ENCODE measurements at places on chromosomes 5 and 9.

DNA sequence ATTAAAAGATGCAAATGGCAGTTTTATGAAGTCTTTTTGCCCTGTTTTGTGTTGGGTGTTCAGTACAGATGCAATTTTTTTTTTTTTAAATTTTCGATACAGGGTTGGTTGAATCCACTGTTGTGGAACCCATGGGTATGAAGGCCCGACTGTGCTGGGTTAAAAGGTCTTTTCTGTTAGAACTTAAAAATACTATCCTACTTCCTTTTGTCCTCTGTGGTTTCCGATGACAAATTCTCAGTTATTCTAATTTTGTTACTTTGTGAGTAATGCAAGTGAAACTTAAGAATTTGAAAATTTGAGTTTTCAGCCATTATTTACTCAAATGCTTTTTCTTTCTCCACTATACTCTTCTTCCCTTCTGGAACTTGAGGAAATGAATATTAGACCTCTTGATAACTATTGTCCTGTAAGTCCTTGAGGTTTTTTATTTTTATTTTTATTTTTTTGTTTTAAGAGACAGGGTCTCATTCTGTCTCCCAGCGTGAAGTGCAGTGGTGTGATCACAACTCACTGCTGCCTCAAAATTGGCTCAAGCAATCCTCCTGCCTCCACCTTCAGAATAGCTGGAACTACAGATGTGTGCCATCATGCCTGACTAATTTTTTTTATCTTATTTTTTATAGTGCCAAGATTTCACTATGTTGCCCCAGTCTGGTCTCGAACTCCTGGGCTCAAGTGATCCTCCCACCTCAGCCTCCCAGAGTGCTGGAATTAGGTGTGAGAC lies 67.5 kb downstream of the ZCCHC7 start:
- no peak for DNase-seq

GRCh38 chr5:88583471-88583870 lies 299.5 kb downstream of the MEF2C start:
- no peak for DNase-seq

GRCh38 chr9:91056917-91057316 lies 255.3 kb downstream of the SYK start:
- no peak for DNase-seq

DNA sequence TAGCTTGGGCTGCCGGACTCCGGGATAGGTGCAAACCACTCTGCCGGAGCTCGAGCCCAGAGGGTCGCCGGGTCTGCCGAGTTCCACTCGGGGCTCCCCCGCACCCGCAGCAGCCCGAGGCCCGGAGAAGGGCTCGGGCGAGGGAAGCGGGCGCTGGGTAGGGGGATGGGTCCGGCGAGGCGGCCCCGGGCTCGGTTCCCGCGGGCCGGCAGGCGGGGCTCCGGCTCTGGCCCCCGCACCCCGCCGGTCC lies 507 bp downstream of the RICTOR start:
- DNase-seq: no peak

GRCh38 chr9:93451849-93452709 lies 594 bp downstream of the FAM120A start:
- DNase-seq: peak; percentile 64

DNA sequence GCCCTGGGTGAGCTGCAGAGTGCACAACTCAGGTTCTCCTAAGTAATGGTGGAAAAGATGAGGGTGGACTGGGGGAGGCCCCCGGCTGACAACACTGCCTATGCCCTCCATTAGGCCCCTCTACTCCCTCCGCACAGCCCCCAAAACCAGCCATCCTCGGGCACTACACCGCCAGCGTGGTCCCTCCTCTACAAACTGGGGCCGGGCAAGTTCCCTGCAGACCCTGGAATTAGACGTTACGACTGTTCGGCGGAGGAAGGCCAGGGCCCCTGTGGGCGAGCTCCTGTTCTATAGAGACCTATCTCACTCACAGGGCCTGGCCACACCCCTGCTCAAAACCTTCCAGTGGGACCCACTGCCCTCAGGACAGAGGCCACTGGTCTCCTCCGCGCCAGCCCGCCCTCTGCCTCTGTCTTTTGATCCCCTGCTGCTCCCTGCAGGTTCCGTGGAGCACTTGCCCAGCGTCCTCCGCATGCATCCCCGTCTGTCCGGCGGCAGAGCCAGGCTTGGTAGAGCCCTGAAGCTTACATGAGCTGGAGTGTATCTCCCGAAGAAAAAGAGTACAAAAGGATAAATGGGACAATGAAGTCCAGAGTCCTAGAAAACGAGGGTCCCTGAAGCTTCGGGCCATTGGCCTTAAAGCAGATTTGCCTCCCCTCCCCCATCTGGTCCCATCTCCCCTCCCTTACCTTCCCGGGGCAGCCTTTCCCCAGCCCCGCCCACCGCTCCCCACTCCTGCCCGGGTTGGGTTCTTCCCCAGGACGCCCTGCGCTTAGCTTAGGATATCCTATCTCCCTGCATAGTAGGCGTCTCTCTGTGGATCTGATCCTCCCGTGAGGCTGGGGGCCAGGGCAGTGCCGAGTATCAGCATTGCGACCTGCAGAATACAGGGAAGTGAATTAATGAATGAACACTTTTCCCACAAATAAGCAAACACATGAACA lies 71.3 kb downstream of the HRH2 start:
- no peak for DNase-seq

DNA sequence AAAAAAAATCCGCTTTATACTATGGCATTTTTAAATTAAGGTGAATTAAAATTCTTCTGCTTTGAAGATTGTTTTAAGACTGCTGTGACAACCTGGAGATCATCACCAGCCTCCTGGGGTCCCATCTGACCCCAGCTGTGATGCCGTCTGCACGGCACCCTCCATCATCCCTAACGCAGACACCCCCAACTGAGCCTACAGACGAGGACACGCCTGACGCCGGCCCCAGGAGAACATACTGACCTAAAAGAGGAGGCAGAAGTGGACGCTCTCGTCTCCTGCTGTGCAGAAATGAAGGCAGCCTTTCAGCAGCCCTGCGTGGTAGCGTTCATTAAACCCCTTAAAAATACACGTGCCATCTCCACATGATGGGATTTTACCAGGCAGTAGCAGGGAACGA lies 125.6 kb upstream of the PPP1R26 start:
- no peak for DNase-seq

DNA sequence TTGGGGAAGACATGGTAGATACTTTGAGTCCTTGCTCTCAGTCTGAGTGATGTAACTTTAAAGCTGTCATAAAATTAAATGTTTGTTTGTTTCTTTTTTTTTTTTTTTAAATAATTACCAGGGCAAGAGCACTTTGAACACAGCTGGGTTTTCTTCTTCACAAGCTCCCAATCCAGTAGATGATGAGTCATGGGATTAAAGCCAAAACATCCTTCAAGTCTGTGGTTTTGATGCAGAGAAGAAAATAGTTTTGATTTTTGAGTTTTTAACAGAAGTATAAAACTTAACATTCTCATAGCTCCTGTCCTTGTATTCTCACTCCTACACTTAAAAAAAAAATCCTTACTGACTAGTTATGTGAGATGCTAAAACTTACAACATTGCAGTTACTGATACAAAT lies 34.8 kb upstream of the IL31RA start:
- DNase-seq: no peak

- DNase-seq: no peak
These were observed 126.4 kb downstream of the RGS3 start for GRCh38 chr9:113589890-113590289.

- no peak for DNase-seq
These were observed 3.3 kb downstream of the PPIC start for GRCh38 chr5:123033157-123033671.

- DNase-seq: no peak
These were observed 193.0 kb downstream of the ERCC6L2 start for GRCh38 chr9:96068511-96068910.

- peak; percentile 80 for DNase-seq
These were observed 7.7 kb downstream of the IL17B start for GRCh38 chr5:149371296-149371962.

- no peak for DNase-seq
These were observed 22.9 kb downstream of the TGFBI start for GRCh38 chr5:136051486-136052220.

- no peak for DNase-seq
These were observed 439.3 kb upstream of the CTNND2 start for GRCh38 chr5:12343558-12343957.

DNA sequence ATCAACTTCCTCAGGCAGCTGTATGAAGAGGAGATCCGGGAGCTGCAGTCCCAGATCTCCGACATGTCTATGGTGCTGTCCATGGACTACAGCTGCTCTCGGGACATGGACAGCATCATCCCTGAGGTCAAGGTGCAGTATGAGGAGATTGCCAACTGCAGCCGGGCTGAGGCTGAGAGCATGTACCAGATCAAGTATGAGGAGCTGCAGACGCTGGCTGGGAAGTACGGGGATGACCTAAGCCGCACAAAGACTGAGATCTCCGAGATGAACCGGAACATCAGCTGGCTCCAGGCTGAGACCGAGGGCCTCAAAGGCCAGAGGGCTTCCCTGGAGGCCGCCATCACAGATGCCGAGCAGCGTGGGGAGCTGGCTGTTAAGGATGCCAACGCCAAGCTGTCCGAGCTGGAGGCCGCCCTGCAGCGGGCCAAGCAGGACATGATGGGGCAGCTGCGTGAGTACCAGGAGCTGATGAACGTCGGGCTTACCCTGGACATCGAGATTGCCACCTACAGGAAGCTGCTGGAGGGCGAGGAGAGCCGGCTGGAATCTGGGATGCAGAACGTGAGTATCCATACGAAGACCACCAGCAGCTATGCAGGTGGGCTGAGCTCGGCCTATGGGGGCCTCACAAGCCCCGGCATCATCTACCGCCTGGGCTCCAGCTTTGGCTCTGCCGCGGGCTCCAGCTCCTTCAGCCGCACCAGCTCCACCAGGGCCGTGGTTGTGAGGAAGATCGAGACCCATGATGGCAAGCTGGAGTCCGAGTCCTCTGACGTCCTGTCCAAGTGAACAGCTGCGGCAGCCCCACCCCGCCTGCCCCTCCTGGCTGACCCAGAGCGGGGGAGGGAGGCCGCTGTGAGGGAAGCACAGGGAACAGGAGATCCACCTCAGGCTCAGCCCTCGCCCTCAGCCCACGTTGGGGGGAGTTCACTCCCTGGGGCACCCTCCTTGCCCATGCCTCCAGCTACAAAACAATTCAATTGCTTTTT lies 84.0 kb downstream of the SEC61B start:
- DNase-seq: no peak

GRCh38 chr5:179420476-179420875 lies 75.2 kb upstream of the ADAMTS2 start:
- no peak for DNase-seq

GRCh38 chr9:134043531-134043988 lies 18.3 kb downstream of the BRD3OS start:
- no peak for DNase-seq

DNA sequence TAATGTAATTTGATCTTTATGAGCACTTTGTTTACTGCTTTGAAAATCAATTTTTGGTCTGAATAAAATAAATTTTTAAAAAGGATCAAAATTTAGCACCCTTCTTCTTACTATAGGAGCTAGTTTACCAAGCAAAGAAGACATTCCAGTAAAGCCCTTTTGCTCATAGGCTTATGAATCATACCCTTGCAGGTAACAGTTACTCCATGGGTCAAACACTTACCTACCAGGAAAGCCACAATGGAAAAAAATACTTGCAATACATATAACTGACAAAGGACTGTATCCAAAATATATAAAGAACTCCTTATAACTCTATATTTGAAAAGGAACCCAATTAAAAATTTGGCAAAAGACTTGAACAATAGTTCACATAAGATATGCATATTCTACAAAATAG lies 66.6 kb downstream of the SHOC1 start:
- DNase-seq: no peak

GRCh38 chr5:55880453-55880852 lies 29.3 kb downstream of the IL31RA start:
- DNase-seq: no peak

- no peak for DNase-seq
These were observed 129.8 kb upstream of the ZNF366 start for GRCh38 chr5:72637058-72637457.

- no peak for DNase-seq
These were observed 45.2 kb downstream of the CYSTM1 start for GRCh38 chr5:140220032-140220697.

DNA sequence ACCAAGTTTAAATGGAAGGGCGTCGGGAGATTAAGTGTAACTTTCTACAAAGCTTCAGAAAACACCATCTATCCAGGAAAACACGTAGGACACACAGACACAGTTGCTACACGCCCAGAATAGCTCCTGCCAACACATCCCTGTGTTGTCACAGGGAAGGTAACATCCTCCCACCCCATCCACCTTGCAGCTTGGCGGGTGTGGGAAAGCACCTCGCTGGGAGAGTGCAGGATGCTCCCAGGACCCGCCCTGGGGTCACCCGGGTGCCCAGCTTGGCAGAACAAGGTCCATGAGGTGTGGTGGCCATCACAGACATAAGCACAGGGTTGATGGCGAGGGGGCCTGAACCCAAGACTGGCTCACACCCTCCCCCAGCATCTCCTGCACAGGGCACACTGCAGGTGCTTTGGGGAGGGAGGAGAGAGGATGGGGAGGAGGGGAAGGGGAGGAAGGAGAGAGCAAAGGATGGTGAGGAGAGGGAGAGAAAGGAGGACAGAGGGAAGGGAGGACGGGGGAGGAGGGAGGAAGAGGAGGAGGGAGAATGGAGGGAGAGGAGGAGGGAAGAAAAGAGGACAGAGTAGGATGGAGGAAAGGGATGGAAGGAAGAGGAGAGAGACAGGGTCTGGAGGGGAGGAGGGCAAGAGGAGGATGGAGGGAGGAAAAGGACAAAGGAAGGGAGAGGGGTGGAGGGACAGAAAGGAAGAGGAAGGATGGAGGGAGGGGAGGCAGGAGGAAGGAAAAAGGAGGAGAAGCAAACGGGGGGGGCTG lies 37.2 kb downstream of the GOLM1 start:
- no peak for DNase-seq

GRCh38 chr9:11871852-11872251 lies 821.3 kb upstream of the TYRP1 start:
- DNase-seq: no peak

DNA sequence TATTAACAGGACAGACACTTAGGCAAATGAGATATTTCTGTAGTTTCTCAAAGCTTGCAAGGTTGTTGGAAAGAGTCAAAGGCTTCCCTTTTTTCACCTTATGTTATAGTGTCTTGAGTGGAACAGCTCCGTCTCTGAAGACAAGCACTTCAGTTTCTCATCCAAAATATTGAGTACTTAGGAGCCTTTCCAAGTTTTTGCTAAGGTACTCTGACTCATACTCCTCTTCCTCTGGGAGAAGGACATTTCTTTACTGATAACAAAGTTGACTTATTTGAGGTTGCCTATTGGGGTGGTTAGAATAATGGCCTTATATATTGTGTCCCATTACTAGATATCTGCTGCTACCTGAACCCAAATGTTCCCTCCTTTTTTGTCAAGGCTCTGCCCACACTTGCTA lies 869.6 kb downstream of the MAT2B start:
- DNase-seq: no peak

DNA sequence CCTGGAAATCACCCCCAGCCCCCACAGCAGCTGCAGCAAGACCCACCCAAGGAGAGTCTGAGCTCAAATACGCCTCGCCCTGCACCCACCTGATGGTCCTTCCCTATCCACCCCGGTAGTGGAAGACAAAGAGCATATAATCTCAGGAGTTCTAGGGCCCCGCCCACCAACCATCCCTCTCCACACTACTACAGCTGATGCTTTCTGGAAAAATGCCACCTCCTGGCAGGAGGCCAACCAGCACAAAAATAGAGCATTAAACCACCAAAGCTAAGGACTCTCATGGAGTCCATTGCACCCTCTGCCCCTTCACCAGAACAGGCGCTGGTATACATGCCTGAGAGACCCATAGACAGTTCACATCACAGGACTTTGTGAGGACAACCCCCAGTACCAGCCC lies 22.5 kb upstream of the NIPSNAP3A start:
- no peak for DNase-seq
